ENCODE measurements at places on chromosomes 12 and 14.

- no peak for DNase-seq
Measured at GRCh38 chr14:50021261-50022031, 94.9 kb downstream of the VCPKMT start.

- DNase-seq = no peak
Measured at GRCh38 chr14:78088916-78089315, 81.3 kb upstream of the NRXN3 start.

GRCh38 chr12:51421266-51421884, 3.3 kb upstream of the SLC4A8 start:
- DNase-seq = no peak

DNA sequence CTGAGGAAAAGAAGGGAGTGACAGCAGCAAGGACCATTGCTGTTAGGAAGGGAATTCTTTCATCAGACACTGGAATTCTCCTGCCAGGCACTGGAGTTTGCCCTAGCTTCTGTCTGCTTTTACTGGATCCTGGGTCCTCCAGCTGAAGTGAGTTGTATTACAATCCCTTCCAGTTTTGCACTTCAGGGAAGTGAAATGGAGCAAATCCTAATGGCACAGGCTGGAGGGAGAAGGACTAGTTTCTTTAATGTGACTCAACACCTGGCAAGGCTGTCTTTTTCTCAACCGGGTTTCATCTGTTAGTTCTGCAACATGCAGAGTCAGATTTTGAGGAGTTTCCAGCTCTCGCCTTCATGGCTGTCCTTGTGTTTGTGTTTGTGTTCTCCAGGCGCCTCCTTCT, 45.8 kb downstream of the ETV6 start:
- no peak for DNase-seq

GRCh38 chr14:25136811-25137210, 86.9 kb upstream of the STXBP6 start:
- no peak for DNase-seq

- DNase-seq = no peak
Measured at GRCh38 chr14:68718023-68718990, 74.6 kb downstream of the ZFP36L1 start.

GRCh38 chr12:132388379-132389015, 59.1 kb upstream of the GALNT9 start:
- DNase-seq = no peak

- no peak for DNase-seq
Measured at GRCh38 chr14:38910092-38910491, 192.9 kb downstream of the SEC23A start.

DNA sequence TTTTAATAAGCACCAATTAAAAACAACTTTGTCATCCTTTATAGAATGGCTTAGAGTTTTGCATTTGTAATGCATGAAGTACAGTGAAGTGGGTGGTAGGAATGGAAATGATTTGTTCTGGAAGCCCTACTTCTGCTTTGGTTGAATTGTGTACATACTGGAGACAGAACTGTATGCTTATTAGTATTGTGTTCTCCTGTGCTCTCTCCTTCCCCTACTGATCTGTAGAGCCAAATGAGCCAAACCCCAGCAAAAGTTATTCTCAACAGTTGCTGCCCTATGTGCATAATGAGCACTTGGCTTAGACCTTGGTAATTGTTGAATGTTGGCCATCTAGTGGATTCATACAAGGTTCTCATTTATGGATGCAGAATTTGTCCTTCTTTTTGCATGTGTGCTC, 916.1 kb downstream of the GALC start:
- DNase-seq = no peak

DNA sequence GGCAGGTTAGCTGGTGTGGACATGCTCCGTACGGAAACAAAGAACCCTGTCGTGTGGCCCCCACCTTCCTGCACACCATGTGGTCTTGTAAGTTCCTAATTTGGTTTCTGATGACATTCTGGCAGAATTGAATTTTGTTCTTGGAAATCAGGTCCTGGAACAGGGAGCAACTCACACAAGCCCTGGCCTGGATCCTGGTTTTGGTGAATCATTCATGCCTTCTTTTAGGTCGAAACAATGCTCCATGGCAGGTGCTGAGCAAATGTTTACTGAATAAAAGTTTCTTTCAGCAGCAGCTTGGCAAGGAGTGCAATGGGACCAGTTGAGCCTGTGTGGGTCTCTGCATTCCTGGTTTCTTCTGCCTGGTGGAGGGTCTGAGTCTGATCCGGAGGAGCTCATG, 978.4 kb downstream of the BCL11B start:
- DNase-seq = no peak

DNA sequence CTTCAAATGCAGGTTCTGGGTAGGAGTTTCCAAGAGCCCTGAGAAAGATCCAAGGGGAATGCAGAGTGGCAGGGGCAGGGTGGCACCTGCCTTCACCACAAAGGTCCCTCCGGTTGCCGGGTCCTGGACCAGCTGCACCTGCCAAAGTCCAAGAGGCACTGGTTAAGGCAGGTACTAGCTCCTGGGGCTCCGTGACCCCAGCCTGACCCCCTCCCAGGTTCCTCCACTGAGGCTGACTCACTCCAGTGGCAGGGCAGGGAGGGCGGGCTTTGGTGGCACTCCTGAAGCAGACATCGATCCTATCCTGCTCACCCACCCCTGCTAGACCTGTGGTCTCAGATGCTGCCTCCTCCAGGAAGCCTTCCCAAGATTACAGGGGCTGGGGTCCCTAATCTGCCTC, 11.4 kb downstream of the RPS6KL1 start:
- no peak for DNase-seq

DNA sequence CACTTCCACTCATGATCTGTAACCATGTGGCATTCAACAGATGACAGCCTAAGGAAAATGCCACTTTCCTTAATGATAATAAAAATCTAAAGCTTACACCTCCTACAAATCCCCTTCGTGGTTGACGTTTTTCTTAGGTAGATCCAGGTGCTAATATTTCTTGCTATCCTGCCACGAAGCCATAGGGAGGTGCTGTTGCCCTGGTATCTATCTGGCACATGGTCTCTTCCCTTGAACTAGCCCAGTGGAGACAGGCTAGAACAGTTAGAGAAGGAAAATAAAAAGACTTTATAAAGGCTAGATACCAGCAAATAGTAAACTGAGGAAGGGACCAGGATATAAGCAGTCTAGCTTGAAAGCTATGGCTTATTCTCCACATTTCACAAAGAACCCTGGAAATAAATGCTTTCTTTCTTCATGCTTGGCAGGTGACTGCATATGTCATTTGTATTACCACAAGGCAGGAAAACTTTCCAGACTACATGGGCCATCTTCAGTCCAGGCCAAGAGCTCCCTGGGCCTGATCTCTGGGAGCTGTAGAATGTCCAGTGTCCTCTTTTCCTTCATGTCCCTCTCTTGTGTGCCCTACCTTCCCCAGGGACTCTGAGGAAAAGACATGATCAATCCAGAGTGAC, 15.3 kb downstream of the SPIC start:
- DNase-seq = no peak

DNA sequence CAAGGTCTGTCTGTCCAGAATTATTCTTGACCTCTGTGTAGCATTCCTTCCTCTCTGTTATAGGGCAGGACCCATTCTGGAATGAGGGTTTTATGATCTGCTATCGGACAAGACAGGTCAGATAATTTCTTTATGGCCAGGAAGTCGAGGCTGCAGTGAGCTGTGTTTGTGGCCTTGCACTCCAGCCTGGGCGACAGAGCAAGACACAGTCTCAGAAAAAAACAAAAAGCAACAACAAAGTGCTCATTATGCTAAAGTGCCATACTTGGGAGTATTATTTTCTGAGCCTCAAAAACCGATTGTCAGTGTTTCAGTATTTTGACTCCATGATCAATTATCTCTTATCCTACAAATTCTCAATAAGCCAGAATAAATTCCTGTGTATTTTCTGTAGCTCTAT, 4.1 kb downstream of the CIPC start:
- no peak for DNase-seq

GRCh38 chr12:123614531-123614930, 12.6 kb downstream of the DDX55 start:
- DNase-seq = no peak

DNA sequence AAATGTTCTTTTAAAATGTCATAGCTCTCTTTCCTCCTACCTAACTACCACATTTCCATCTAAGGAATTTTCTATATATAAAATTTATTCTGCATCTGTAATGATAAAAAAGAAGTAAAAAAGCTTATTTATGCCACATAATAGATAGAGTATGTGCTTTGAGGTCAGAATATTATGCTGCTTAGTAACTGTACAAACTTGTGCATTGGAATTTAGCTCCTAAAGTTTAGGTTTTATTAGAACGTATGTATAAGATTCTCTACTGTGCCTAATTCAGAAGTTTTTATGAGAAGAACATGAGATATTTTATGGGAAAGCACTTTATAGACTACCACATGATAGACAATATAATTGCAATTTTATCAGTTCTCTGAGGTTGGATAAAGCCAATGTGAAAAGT, 384.6 kb downstream of the SLC16A7 start:
- DNase-seq = no peak

GRCh38 chr12:9721394-9722092, 11.4 kb downstream of the CLECL1 start:
- no peak for DNase-seq

GRCh38 chr14:92105893-92106142, 564 bp downstream of the ATXN3 start:
- DNase-seq = no peak

DNA sequence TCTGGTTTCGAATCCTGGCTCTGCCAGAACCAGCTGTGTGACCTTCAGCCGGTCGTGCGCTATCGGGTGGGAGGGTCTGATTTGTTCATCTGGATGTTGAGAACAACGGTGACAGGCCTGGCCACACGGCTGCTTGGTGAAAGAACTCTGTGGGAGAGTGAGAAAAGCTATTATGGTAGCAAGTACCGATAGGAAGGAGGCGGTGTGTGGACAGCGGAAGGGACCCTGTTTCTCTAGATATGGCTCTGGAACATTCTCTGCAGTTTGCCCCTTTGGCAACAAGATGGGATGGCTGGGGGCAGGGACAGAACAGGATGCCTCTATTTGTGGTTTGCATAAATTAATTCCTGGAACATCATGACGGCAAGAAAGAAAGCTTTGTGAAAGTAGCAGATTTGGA, 347.3 kb downstream of the AACS start:
- no peak for DNase-seq

DNA sequence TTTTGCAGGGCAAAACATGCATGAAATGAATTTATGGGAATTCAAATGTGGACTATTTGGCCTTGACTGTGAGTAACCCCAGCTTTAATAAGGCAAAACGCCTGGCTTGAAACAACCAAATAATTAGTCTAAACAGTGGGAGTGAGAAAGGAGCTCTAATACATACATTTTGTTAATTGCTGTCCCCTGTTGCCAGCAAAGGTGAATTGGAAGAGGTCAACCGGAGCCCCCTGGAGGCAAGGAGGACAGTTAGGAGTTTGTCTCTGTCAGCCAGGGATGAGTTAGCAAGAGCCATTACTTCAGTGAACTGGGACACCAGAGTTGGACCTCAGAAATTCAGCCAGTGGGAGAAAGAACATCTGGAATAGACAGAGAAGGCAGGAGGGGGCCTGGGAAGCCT, 17.4 kb downstream of the KRT76 start:
- DNase-seq = no peak

GRCh38 chr14:56059054-56059453, 59.2 kb upstream of the PELI2 start:
- no peak for DNase-seq

DNA sequence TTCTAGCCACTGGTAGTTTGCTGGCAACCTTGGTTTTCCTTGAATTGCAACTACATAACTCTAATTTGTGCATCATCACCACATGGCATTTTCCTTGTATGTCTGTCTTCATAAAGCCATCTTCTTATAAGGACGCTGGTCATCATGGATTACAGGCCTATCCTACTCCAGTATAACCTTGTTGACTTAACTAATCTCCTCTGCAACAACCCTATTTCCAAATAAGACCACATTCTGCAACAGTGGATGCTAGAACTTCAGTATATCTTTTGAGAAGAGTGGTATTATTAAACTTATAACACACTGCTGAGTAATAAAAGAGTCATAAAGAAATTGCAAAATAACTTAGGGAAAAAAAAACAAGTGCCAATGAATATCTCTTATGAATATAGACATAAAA, 511.8 kb upstream of the FOXG1 start:
- no peak for DNase-seq

DNA sequence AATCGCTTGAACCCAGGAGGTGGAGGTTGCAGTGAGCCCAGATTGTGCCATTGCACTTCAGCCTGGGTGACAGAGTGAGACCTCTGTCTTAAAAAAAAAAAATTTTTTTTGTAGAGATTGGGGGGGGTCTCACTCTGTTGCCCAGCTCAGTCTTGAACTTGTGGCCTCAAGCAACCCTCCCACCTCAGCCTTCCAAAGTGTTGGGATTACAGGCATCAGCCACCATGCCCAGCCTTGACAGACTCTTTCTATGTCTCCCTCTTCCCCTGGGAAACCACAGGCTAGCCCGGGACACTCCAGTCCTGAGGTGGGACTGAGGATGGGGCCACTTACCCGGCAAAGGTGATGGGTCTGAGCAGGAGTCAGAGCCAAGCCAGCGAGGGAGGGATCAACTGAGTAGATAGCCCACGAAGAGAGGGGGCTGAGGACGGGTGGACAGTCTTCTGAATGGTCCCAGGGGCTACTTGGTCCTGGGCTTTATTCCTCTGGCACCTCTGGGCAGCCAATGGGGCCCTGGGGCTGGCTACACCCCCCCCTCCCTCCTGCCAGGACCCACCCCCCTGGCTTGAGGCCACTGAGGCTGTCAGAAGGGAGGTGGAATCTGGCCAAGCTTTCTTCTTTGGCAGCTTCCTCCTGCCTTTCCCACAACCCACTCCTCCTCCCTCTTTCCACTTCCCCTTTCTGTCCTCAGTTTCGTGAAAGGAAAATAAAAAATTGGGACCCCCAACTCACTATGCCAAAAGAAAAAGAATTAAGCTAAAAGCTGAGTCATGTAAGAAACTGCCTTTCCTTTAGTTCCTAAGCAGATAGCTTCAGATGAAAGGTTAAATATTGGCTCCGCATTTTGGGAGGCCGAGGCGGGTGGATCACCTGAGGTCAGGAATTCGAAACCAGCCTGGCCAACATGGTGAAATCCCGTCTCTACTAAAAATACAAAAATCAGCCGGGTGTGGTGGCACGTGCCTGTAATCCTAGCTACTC, at the start of gene SDS:
Gene SDS (minus strand): TSS at position 453 of the 981 bp plus-strand sequence. CDS start 4,179 bp downstream, outside the sequence.
- no peak for DNase-seq
